Stimulated activated CD8-positive, alpha-beta memory T cell treated with anti-CD3 and anti-CD28 coated beads, Interleukin-7, amount 100 ng/mL, for 4 hours (primary cell): ENCODE measurements at places on chromosomes 5 and 9.

DNA sequence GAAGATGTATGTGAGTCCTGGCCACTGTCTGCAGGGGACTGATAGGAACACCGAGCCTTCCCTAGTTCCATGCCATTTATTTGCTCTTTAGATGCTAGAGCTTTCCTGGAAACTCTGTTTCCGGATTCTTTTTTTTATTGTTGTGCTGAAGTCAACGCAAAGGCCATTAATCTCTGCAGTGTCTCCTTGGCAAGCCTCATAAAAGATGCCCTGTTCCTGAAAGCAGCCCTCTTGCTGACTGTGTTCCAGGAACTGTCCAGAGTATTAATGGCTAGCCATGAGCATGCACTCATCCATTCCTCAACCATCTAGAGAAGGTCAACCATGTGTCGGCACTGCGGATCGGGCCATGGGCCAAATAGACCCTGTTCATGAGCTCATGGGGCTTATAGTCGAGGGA is 42.9 kb upstream of the SMAD5 start:
- DNase-seq = no peak

GRCh38 chr9:84959339-84959738 is 289.8 kb downstream of the NTRK2 start:
- DNase-seq = no peak

- DNase-seq = no peak
These were observed 85.6 kb upstream of the CCDC112 start for GRCh38 chr5:115381911-115382662.

- no peak for DNase-seq
These were observed 11.0 kb downstream of the ZBTB5 start for GRCh38 chr9:37454238-37454637.

DNA sequence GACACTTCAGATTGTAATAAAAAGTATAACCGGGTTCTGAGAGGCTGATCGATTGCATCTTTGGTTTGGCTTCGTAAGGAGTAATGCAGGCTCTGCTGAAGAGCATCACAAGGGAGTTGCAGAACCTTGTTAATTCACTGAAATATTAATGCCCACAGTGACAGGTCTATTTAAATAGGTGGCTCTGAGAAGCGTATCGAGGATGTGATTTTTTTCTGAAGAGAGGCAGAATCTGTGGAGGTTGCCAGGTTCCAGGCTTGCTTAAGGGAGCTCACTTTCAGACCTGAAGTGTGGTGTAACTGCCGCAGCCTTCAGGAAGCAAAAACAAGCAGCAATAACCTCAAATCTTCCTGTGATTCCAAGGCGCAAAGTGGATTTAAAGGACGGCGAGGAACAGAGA is 80.3 kb downstream of the ANKRD33B start:
- no peak for DNase-seq

- no peak for DNase-seq
These were observed 162.7 kb upstream of the SGCD start for GRCh38 chr5:156164306-156164705.

- DNase-seq = no peak
These were observed 8.7 kb downstream of the HMGCS1 start for GRCh38 chr5:43304525-43304924.

GRCh38 chr9:68981789-68982188 is 32.1 kb downstream of the PRKACG start:
- DNase-seq = no peak

DNA sequence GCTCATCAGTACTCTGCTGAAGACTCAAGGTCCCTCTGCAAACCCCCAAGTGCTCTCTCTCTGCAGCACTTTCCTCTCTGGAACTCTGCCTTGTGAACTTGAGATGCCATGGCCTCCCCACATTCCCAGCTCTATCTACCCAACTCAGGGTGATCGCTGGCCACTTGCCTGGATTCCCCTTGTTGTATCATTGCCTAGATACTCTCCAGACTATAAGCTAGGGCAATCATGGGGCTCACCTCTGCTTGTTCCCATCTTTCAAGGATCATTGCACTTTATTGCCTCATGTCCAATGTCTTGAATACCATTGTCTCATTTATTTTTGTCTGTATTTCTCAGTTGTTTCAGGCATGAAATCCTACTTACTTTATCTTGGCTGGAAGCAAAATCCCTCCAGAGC is 144.1 kb downstream of the PLPPR1 start:
- no peak for DNase-seq

GRCh38 chr9:5044160-5044559 is 59.1 kb downstream of the JAK2 start:
- DNase-seq = no peak

GRCh38 chr9:4375424-4376200 is 75.7 kb upstream of the GLIS3 start:
- DNase-seq = no peak

DNA sequence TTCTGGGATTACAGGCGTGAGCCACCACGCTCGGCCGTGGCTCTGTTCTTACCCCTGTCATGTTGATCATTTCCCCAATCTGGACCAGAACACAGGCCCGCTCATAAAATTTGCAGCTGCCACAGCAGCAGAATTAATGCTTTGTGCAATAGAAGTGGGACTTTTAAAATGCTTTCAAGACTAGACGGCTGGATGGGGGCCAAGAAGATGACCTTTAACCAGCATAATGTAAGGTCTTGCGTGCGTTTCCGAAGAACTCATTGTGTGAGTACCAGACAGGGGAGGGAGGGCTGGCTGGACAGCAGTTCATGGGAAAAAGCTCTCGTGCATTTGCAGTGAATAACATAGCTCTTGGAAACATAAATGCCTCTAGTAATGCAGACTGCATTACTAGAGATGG is 3.5 kb upstream of the WDR38 start:
- DNase-seq = no peak

GRCh38 chr5:146398826-146399225 is 48.3 kb upstream of the TCERG1 start:
- DNase-seq = no peak

GRCh38 chr5:54385994-54386393 is 69.5 kb upstream of the HSPB3 start:
- DNase-seq = no peak

DNA sequence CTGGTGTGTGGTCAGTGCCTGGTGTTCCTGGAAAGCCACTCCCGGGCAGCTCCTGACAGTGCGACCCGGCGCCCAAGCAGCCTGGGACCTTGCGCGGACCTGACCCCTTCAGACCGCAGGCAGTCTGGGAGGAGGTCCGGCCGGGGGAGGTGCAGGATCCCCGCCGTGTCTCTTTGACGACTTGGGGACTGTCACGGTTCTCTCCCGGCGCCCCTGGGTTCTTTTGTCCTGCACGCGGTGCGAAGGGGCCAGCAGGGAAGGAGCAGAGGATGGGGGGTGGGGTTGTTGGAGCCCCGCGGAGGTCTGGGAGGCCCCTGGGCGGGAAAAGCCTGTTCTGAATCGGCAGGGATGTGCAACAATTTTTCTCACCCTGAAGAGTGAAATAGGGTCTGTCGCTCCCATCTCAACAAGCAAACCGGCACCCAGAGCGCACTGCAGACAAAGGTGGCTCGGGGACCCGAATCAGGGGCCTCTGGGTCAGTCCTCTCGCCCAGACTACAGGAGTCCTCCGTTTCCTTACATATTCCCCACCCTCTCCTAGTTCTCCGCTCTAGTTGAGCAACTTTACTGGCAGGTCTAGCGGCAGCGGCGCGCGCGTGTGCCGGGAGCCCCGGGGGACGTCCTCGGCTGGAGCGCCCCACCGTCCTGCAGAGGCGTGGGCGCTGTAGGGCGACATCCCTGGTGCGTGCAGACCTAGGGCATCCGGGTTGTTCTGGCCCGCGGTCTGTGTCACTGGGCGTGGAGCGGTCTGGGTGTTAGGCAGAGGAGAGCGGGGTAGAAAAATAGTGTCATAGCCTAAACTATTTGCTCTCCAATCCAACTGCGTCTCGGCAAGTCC is 1.2 kb downstream of the VCAN start:
- no peak for DNase-seq

- DNase-seq = no peak
These were observed 3.7 kb downstream of the SYK start for GRCh38 chr9:90805006-90805996.

DNA sequence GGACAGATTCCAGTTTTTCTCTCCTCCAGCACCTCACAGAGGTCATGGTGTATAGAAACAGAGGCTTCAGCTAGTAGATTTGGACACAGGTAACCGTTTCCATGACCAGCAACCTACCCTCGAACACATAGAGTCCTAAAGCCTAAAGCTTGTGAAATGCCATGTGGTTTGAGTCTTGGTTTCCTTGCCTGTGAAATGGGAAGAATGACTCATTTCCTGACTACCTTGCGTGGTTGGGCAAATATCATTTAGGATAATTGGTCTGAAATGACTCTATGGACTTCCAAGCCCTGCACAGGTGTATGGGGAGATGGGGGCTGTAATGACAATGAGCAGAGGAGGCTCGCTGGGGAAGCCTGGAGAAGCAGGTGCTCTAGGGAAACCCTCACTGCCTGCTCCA is 134.6 kb downstream of the TTLL11 start:
- no peak for DNase-seq

DNA sequence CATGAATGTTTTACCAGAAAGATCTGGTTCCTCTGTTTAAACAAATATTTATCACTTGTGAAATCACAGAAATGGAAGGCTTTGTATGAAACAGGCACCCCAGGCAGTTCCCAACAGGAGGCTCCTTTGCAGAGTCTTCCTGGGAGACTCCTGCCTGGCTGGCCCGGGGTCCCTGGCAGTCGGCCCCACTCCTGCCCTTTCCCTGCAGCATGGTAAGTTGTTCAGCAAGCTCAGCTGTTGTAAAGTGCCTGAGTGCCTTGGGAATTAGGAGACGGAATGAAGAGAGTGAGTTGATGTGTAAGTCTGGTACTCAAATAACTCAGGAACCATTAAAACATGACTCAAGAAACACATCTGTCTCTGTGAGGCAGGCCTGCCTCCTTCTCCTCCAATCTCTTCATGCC is 17.5 kb upstream of the LHFPL2 start:
- no peak for DNase-seq

DNA sequence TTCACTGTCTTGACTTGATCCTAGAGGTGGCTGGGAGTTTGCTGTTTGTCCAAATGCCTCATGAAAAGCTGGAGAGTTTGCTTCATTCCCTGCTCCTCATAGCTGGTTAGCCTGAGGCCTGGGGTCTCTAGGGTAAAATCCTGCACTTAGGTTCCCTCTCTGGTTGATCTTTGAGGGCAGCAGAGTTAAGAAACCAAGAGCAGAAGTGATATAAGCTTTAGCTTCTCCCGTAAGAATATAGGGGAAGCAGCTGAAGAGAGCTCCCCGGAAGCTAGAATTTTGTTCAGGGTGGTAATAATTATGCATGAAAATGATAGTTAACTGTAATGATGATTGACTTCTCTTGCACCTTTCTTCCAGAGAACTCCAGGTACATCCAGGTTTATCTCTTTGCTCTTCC is 1.4 kb downstream of the FAM53C start:
- DNase-seq = no peak

DNA sequence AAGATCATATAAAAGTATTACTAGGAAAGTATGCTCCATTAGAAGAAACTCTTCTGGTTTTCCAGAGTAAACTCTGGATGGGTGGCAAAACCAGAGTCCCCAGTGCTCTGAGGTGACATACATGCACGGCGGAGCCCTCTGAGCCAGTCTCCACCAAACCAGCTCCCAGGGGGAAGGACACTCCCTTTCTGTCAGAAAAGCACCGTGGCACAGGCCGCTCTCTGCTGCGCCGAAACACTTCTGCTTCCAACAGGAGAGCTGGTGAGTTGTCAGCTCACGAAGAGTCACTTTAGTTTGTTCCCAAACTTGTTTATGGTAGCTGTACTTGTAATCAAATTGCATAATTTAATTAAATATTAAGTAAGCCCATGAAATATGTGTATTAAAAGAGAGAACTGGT is 184.6 kb downstream of the CDK5RAP2 start:
- no peak for DNase-seq

- DNase-seq = no peak
These were observed 3.7 kb upstream of the NIPAL4 start for GRCh38 chr5:157456301-157456700.

- no peak for DNase-seq
These were observed 367.6 kb downstream of the ENC1 start for GRCh38 chr5:74272831-74273451.

GRCh38 chr5:174999581-174999980 is 275.2 kb downstream of the MSX2 start:
- no peak for DNase-seq

DNA sequence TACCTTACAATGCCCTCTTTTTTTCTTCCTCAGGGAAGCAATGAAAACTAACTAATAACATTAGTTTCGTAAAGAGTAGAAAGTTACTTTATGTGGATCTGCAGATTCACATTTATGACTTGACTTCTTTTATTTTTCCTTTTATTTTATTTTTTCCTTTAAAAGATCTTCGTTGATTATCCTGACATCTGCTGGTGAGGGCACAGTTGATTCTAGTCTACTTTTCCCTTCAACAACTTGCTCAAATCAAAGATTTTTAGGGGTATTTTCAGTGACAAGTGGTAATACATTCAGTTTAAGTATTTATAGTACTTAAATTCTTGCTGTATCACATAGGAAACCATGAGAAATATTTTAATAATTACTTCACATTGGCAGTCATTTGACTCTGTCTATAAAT is 4.9 kb downstream of the EDIL3 start:
- no peak for DNase-seq

DNA sequence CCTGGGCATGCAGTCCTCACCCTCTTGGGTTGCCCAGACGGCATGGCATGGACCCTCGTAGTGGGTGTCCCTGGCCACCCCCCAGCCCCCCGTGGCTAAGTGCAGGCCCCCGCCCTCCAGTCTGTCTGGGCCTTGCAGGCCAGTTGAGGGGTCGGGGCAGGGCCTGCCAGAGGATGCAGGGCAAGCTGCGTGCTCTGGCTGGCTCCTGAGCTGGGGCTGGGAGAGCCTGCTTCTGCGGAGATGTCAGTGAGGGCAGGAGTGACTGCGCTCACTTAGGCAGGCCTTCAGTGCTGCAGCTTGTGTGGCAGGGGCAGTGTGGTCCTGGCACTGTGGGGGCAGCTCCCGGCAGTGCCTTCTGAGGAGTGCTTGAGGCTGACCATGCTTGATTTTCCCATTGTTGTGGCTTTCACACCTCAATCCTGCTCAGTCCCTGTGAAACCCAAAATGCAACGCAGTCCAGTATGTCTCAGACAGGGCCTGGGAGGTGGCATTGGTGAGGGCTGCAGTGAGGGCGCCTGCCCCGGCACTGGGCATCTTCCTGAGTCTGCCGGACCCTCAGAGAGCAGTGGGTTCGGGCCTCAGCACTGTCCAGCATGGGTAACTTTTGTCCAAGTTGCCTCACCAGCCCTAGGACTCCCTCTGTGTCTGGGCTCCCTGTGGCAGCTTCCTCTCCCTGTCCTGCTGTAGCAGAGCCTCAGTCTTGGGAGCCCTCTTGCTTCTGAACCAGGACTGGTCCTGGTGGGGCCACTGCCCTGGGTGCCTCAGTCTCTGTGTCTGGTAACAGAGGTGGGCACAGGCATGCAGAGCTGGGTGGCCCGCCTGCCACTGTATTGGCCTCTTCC is 93.0 kb downstream of the PHF2 start:
- no peak for DNase-seq

- DNase-seq = no peak
These were observed 234.4 kb upstream of the GAS1 start for GRCh38 chr9:87181670-87182069.

- peak; percentile 70 for DNase-seq
These were observed 2.8 kb upstream of the RACK1 start for GRCh38 chr5:181246276-181247049.
